Activated T-cell treated with anti-CD3 and anti-CD28 coated beads for 1 hour (primary cell): ENCODE measurements at places on chromosomes 11 and 22.

DNA sequence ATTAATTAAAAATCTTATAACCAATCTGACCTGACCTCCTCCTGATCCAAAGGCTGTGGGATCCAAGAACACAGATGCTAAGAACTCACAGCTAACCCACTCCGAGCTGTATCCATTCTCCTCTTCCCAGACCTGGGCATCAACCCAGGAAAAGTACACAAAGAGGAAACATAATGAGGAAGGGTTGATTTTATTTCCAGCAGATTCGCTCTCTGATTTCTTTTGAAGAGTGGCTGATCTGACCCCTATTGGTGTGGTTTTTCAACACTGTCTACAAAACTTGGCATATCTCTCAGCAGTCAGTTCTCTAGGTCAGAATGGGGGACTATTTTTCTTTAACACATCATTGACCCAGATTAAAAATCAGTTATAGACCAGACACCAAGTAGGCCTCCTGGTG, 201.9 kb upstream of the UBASH3B start:
- DNase-seq = no peak

GRCh38 chr11:104817973-104818372, 80.3 kb downstream of the CASP12 start:
- no peak for DNase-seq

- DNase-seq = no peak
Observed at GRCh38 chr11:57900320-57900719, 123.4 kb upstream of the OR9Q1 start.

DNA sequence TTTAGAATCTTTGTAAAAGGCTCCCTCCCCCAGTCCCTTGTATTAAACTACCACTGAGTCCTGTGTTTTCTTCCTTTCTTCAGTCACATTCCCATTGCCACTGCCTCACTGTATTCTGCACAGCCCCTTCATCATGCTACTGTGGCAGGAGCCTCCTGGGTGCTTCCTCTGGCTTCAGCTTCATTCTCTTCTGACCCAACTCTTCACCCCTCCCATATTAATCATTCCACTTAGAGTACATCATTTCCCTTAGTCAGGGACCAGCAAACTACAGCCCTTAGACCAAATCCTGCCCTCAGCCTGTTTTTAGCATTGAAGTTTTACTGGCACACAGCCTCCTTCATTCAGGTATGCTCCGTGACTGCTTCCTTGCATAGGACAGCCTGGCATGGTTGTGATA, 127.7 kb upstream of the MTNR1B start:
- no peak for DNase-seq

DNA sequence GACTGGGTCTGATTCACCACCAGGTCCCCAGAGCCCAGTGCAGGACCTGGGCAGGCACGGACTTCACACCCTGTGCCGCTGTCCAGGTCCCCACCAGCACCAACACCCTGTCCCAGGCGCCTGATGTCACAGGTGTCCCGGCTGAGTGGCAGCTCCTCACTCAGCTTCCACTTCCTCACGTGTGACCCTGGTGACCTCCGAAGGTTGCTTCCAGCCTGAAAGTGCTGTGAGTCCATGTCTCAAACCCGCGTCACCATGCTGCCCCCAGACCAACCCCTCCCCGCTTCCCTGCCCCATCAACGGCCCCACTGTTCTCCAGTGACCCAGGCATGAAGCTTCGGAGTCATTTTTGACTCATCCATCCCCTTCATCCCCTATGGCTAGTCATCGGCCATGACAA, 25.7 kb upstream of the PICK1 start:
- no peak for DNase-seq

DNA sequence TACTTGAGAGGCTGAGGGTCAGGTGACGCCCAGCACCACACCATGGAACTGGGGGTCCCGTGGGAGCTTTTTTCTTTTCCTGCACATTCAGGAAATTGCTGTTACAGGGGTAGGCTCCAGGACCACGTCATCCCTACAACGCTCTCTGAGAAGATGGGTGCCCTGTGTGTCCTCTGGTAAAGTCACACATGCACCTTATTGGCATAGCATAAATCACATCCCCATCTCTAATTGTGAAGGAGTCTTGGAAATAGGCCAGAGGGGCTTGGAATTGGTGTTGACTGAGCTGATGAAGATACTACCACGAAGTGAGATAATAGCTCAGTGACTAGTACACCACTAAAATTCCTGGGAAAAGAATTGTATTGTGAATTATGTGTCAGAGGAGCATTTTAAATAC, 57.6 kb downstream of the TNRC6B start:
- DNase-seq = no peak

GRCh38 chr11:78208257-78209165, 19.8 kb downstream of the USP35 start:
- DNase-seq = no peak

DNA sequence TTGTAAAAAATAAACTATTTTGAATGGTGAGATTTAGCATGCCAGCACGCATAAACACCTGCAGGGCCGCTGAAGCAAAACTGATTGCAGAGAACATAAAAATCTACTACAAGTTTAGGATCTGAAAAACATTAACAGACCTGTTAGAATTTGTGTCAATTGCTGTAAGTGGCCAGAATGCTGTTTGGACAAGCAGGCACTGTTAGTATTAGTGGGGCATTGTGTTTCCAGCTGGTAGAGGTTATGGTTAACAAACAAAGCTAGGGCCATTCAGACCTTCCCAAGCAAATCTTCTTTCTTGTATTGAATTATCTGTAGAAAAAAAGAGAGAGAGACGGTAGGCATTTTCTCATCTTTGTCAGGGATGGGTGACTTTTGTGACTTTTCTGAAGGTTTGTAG, 57.6 kb upstream of the OLFML1 start:
- DNase-seq = no peak

DNA sequence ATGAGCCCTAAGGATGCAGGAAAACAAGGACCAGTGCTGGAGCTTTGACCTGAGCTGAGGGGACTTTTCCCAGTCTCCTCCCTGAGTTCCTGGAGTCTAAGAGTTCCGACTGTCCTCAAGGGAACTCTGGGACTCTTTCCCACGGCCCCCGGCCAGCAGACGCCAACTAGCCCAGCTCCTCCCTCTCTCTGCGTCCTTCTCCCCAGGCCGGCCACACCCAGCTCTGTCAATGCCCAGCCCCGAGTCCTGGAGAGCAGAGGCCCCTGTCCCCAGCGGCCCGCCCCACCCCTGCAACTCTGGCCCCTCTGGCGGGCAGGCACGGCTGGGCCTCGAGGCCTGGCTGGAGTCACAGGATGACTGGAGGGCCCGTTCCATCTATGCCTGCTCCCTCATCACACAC, 29.8 kb downstream of the NECTIN1 start:
- no peak for DNase-seq

DNA sequence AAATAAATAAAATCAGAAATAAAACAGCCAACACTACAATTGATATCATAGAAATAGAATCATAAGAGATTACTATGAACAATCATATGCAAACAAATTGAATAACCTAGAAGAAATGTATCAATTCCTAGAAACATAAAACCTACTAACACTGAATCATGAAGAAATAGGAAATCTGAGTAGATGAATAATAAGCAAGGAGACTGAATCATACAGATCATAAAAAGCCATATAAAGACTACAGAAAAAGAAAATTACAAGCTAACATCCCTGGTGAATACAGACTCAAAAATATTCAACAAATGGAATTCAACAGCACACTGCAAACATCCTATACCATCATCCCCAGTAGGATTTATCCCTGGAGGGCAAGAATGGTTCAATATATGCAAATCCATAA, 135.6 kb downstream of the SBF2 start:
- DNase-seq = no peak

GRCh38 chr11:70762810-70763209, 364.5 kb downstream of the CTTN start:
- DNase-seq = no peak

DNA sequence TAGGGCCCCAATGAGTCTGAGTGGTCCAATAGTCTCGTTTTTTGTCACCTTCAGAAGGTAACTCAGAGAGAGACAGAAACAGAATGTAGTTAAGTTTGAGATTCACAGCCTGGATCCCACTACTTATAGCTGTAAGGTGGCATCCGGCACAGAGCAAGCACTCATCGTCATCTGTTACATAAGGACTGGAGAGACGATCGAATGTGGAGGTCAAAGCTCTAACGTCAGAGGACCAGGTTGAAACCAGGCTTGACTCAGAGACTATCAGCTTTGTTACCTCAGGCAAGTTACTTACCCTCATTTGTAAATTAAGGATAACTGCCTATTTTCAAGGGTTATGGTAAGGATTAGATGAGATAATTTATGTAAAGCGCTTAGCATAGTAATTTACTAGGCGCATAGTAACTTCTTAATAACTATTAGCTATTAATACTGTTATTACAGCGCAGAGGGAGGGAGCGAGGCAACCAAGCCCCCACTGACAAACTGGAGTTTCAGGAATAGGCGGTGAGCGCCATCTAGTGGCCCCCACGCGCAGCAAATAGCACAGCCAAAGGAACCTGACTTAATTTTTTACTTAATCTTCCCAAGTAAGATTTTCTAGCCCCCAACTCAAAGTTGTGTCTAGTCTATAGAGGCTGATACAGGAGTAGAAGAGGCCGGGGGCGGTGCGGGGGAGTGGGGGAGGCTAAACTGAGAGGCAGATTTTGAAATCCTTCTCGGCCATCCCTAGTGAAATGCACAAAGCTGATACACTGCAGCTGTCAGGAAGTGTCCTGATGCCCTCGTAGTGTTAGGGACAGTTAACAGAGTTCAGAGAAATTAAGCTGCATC, 29.0 kb upstream of the API5 start:
- peak; percentile 18 for DNase-seq

DNA sequence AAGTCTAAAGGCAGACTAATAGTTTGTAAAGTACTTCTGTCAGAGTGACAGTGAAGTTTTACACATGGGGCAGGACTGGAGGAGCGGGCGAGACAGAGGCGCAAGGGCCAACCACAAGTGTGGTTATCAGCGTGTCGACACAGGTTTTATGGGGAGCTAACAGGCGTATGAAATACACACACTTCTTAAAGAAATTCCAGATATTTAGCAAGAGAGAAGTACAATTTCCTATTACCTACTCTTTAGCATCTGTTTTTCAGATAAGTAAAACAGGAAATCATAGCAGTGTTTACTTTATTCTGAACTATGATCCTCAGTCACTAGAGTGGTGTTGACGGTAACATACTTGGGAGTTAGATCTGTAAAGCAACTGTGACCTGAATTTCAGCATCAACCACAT, 22.5 kb downstream of the VSIG10L2 start:
- no peak for DNase-seq
